Osteocyte (in vitro differentiated cells): ENCODE measurements at places on chromosomes 2 and 18. TPM values are rescaled to one million over a fixed set of nuclear protein-coding genes. Genes with fewer than 3 reads are reported as not detected.

Gene TUBB8B
- total RNA-seq = not detected in 2 replicates

Gene RIT2
- total RNA-seq = not detected in 2 replicates

Gene PRLH
- not detected in 2 replicates for total RNA-seq

Gene NDC80
- total RNA-seq = 7.9 and 9.4 TPM in 2 replicates

Gene DNMT3A
- total RNA-seq = 80.2 and 85.2 TPM in 2 replicates

Gene PTPN2
- total RNA-seq = 27.1 and 28.6 TPM in 2 replicates

Gene AKAIN1
- total RNA-seq = not detected in 2 replicates

Gene ASB18
- total RNA-seq = not detected in 2 replicates

Gene RTP5
- not detected in 2 replicates for total RNA-seq

Gene CDK15
- 0.47 and 0.70 TPM in 2 replicates for total RNA-seq

Gene CACNB4
- 3.4 and 3.6 TPM in 2 replicates for total RNA-seq

Gene LOXHD1
- not detected in 2 replicates for total RNA-seq

Gene NPHP1
- total RNA-seq = 3.0 and 3.6 TPM in 2 replicates

Gene CPLX4
- total RNA-seq = not detected in 2 replicates

Gene FOXD4L1
- total RNA-seq = 0.18 and 0.21 TPM in 2 replicates

Gene HOXD9
- not detected in 2 replicates for total RNA-seq

Gene GNAL
- 1.2 and 1.3 TPM in 2 replicates for total RNA-seq

Gene IMPACT
- 53.0 and 58.3 TPM in 2 replicates for total RNA-seq

Gene INPP1
- 17.3 and 18.2 TPM in 2 replicates for total RNA-seq

Gene TIA1
- total RNA-seq = 176 and 179 TPM in 2 replicates

Gene POTEJ
- total RNA-seq = not detected in 2 replicates

Gene CAD
- 72.6 and 76.9 TPM in 2 replicates for total RNA-seq

Gene VWA3B
- total RNA-seq = not detected in 2 replicates

Gene XIRP2
- 0.08 TPM in 1 of 2 replicates, not detected in the other for total RNA-seq

Gene ARHGAP15
- total RNA-seq = not detected in 2 replicates

Gene HAAO
- 0.73 and 1.1 TPM in 2 replicates for total RNA-seq

Gene EN1
- not detected in 2 replicates for total RNA-seq

Gene MC4R
- total RNA-seq = not detected in 2 replicates

Gene EVA1A
- total RNA-seq = 30.7 and 33.5 TPM in 2 replicates

Gene ATP6V1C2
- not detected in 2 replicates for total RNA-seq

Gene CAPN10
- total RNA-seq = 37.7 and 40.3 TPM in 2 replicates

Gene ADCY3
- total RNA-seq = 99.9 and 118 TPM in 2 replicates

Gene DOK6
- 3.0 and 4.6 TPM in 2 replicates for total RNA-seq
